ENCODE measurements at places on chromosomes 3 and 15.
A peak's percentile ranks its signal among the peaks of the same experiment; 100 is the strongest.

- no peak for DNase-seq
Measured at GRCh38 chr15:81491414-81492096, 117.5 kb upstream of the TMC3 start.

DNA sequence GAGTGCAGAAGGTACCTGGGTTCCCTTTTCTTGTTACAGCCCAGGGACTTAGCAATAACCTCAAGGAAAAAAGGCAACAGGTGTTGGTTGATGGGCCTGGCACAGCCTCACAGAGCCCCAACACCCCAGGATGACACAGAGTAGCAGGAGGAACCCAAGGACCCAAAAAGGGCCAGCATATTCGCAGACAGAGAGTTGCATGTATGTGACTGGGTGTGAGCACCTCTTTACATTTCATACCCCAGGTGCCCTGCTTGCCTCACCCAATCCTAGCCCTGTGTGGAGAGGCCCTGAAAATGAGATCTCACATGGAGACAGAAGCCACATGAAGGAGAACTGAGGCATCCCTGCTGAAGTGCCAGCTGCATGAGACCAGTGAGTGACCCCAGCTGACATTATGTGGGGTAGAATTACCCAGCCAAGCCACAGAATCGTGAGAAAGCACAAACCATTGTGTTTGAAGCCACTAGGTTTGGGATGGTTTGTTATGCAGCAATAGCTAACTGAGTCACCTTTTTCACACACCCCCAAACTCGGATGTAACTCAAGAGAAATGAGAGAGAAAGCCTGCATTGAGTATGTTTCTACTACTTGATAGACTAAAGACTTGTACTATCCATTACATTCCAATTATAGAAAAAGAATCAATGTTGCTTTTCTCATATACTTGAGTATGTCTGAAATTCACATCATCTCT, 26.2 kb upstream of the HHATL start:
- no peak for DNase-seq

DNA sequence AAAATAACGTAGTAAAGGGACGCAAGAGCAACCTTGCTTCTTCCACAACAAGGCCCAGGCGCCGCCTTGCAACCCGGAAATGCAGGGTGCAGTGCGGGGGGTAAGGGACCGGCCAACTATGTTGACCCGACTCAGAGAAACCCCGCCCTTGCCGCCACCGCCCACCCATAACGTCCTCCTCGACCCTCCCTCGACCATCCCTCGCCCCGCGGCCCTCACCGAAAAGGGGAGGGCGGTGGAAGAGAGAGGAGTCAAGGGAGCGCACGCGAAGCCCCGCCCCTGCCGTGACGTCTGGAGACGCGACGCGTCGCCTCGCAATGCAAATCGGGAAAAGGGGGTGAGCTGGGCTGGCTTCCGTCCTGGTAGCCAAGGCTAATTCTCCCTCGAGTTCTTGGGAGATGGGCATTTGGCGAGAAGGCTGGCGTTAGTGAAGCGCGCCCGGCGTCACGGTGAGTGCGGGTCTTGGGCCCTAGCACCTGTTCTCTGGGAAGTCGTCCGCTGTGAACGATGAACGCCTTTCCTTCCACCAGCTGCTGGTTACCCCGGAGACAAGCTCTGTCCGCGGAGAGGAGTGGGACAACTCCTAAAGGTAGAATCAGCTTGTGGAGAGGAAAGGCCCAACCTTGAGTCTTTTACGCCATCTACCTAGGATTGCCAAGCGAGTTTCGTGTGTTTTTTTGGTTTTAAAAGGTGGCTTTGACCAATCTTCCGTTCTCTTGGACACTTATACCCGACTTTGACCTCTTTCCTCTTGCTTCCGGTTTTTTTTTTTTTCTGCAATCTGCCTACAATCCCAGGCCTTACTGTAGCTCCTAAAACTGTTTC, at the start of gene USP8:
Gene USP8, plus strand, starts transcription at position 340 of the 825 bp plus-strand sequence. CDS start 14,669 bp downstream, outside the sequence.
- DNase-seq, result peak; percentile 91

- DNase-seq, result no peak
Measured at GRCh38 chr15:84891339-84891738, 6.9 kb downstream of the SLC28A1 start.

DNA sequence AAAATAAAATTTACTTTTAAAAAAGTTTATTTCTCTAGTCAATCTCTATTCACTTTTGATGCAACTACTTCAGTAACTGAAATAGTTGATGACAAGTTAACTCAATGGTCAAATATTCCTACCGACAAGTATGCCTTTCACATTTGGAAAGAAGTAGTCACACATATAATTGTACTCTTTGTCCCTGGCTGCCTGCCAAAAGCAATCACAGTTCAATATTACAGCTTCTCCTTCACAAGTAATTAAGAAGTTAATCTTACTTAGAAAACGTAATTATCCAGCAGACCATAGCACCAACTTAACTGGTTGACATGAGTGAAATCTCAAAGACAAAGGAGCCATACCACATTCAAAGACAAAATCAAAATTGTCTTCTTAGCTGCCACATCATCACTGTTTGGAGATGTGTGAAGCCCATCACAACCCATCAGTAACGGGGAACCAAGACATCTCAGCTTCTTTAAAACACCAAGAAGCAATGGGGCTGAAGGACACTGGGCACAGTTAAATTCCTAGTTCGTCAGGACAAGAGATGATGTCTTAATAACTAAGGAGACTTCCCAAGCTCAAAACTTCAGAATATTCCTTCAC, 86.1 kb downstream of the PLCH1 start:
- no peak for DNase-seq

GRCh38 chr15:62469874-62470688, 305.0 kb upstream of the C2CD4B start:
- no peak for DNase-seq

- DNase-seq, result no peak
Measured at GRCh38 chr3:113834983-113835382, 3.6 kb upstream of the GRAMD1C start.

GRCh38 chr15:86840996-86841395, 761.3 kb downstream of the AGBL1 start:
- no peak for DNase-seq

- DNase-seq, result no peak
Measured at GRCh38 chr15:25903024-25903581, 40.0 kb upstream of the ATP10A start.

GRCh38 chr15:48774484-48774883, 36.4 kb downstream of the CEP152 start:
- no peak for DNase-seq
